Stomach (tissue), 19 donors: ENCODE measurements at places on chromosomes 16 and 17.

GRCh38 chr17:40457964-40458791 is 14.9 kb downstream of the IGFBP4 start:
- peak; percentile 62 for DNase-seq
- H3K27me3 ChIP-seq = no peaks in the 10 kb centered on the region
- no peak overlapping the region for H3K4me3 ChIP-seq
- H3K36me3 ChIP-seq = peaks cover 52% of the 10 kb centered on the region
- peaks cover 97% of the 10 kb centered on the region for H3K4me1 ChIP-seq
- peak overlapping the region; percentile 43 for H3K27ac ChIP-seq

- no peak overlapping the region for H3K4me3 ChIP-seq
- DNase-seq = no peak
- H3K4me1 ChIP-seq = no peaks in the 10 kb centered on the region
- H3K36me3 ChIP-seq = no peaks in the 10 kb centered on the region
These were observed 140.9 kb upstream of the WSB1 start for GRCh38 chr17:27153005-27153404.

DNA sequence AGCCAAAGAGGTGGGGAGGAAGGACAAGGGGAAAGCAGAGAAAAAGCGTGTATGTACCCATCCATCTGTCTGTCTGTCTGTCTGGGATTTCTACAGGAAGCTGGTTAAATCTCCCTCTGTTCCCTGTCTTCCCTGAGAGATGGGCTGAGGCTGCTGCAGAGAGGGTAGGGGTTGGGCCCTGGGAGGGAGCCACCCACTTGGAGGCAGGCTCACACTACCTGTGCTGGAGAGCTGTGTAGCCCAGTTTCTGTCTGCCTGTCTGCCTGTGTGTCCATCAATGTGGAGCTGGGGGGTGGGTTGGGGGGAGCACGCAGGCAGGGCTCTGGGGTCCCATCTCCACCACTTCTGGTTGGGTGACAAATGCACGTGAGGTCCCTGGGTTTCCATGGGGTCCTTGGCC is 18.6 kb upstream of the C17orf113 start:
- H3K27me3 ChIP-seq = peaks cover 45% of the 10 kb centered on the region
- H3K27ac ChIP-seq = no peak overlapping the region
- peaks cover 12% of the 10 kb centered on the region for H3K4me1 ChIP-seq
- H3K4me3 ChIP-seq = no peak overlapping the region
- no peaks in the 10 kb centered on the region for H3K36me3 ChIP-seq
- DNase-seq = no peak

DNA sequence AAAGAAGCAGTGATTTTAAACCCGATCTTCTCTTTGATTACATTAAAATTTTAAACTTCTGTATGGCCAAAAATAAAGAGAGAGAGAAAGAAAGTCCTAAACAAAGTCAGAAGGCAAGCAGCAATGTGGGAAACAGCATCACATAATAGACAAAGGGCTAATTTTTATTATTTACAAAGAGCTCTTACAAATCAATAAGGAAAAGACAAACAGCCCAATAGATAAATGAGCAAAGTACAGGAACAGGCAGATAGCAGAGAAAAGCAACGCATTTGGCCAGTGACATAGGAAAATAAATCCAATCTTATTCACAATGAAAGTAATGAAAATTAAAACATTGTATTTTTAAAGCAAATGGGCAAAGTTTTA is 93.1 kb downstream of the SALL1 start:
- H3K27ac ChIP-seq = no peak overlapping the region
- H3K27me3 ChIP-seq = no peaks in the 10 kb centered on the region
- no peak overlapping the region for H3K4me3 ChIP-seq
- DNase-seq = no peak
- no peaks in the 10 kb centered on the region for H3K36me3 ChIP-seq
- no peaks in the 10 kb centered on the region for H3K4me1 ChIP-seq

- no peak for DNase-seq
- peak overlapping the region; percentile 71 for H3K27ac ChIP-seq
- no peaks in the 10 kb centered on the region for H3K27me3 ChIP-seq
These were observed 9.2 kb downstream of the SNN start for GRCh38 chr16:11677451-11677951.

GRCh38 chr17:16446338-16446983 is 31.1 kb downstream of the TRPV2 start:
- H3K4me3 ChIP-seq = no peak overlapping the region
- DNase-seq = no peak
- peaks cover 39% of the 10 kb centered on the region for H3K4me1 ChIP-seq
- no peak overlapping the region for H3K27ac ChIP-seq
- H3K36me3 ChIP-seq = peaks cover 28% of the 10 kb centered on the region
- no peaks in the 10 kb centered on the region for H3K27me3 ChIP-seq

- no peaks in the 10 kb centered on the region for H3K27me3 ChIP-seq
- no peak overlapping the region for H3K27ac ChIP-seq
- H3K4me1 ChIP-seq = peaks cover 52% of the 10 kb centered on the region
- H3K36me3 ChIP-seq = no peaks in the 10 kb centered on the region
- DNase-seq = no peak
These were observed 20.6 kb downstream of the MAP2K4 start for GRCh38 chr17:12041312-12041711.

- H3K36me3 ChIP-seq = no peaks in the 10 kb centered on the region
- DNase-seq = peak; percentile 78
- H3K4me1 ChIP-seq = peaks cover 9% of the 10 kb centered on the region
- peak overlapping the region; percentile 93 for H3K4me3 ChIP-seq
These were observed 970 bp downstream of the EPN2 start for GRCh38 chr17:19238167-19238505.

DNA sequence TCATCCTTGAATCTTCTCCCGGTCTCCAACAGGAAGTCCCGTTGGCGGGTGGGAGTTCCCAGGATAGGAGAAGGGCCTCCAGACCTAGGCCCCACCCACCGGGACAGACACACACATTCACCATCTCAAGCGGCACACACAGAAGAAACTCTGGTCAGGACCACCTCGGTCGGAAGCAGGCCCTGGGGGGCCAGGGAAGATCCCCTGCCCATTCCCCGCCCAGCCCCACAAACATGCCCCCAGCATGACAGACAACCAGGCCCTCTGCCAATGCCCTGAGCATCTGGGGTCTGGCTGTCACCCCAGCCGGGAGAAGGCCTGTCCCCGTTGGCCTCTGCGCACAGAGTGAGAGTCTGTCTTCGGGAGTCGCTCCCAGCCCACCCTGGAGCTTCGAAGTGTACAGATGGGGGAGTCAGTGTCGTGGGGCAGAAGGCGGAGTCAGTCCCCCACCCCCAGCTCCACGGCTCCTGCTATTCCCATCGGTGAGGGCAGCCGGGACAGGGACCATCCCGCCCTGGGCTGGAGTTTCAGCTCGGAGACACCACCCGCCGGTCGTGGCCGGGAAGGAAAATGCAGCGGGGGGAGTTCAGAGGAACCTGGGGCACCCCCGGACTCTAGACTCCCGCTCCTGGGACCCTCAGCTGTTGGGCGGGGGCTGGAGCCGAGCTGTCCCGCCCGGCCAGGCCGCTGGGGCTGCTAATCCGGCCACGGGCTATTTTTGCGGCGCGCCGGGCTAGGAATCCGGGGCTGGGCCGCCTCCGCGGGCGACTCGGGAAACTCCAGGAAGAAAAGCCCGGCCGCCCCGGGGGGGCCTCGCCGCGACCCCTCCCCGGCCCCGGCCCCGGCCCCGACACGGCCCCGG is 660 bp downstream of the RHBDF1 start:
- H3K4me3 ChIP-seq = peak overlapping the region; percentile 73
- no peaks in the 10 kb centered on the region for H3K27me3 ChIP-seq
- no peaks in the 10 kb centered on the region for H3K36me3 ChIP-seq
- peaks cover 62% of the 10 kb centered on the region for H3K4me1 ChIP-seq

DNA sequence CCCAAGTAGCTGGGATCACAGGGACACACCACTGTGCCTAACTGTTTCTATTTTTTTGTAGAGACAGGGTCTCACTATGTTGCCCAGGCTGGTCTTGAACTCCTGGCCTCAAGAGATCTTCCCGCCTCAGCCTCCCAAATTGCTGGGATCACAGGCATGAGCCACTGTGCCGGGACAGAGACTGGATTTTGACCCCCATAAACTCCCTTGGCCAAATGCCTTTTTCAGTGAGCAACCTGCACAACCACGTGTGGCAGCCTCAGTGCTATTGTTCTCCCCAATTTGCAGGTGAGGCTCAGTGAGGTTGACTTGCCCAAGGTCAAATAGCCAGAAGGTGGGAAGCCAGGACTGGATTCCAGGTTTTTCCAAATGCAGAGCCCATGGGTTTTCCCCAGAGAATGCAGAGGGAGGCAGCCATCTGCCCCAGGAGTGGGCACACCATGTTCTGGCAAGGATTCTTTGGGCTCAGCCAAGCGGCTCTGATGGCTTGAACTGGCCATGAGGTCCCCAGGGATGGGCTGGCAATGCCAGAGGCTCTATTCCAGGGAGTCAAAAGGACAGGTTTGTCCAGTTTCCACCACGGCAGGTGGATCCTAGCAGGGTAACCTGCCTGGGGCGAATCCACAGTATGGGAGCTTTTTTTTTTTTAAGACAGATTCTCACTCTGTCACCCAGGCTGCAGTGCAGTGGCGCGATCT is 1.8 kb downstream of the IL27 start:
- no peak overlapping the region for H3K4me3 ChIP-seq
- H3K4me1 ChIP-seq = no peaks in the 10 kb centered on the region
- peaks cover 20% of the 10 kb centered on the region for H3K27me3 ChIP-seq
- no peak overlapping the region for H3K27ac ChIP-seq

DNA sequence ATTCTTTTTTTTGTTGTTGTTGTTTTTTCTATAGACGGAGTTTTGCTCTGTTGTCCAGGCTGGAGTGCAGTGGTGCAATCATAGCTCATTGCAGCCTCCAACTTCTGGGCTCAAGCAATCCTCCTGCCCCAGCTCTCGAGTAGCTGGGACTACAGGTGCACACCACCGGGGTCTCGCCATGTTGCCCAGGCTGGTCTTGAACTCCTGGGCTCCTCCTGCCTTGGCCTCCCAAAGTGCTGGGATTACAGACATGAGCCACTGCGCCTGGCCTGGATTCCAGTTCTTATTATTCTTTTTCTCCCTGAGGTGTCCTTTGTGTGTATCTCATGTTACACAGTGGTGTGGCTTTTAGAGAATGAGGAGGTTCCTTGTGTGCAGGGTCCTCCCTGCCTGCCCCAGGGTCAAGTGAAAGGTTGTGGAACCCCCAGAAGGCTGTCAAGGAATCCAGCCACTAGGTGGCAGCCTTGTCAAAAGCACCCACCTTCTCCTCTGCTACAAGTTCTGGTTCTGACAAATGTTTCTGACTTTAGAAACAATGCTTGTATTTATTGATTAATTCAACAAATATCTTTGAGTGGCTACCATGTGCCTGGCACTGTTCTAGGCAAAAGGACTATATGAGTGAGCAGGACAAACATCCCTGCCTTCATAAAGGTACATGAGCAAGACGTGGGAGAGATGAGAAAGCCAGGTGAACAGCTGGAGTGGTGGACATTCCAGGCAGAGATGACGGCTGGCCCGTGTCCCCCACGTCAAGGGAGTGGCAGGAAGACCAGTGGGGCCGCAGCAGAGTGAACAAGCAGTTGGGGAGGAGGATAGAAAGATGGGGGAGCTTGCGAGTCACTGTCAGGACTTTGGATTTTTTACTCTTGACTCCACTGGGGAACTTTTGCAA is 112.4 kb downstream of the SPECC1 start:
- no peaks in the 10 kb centered on the region for H3K27me3 ChIP-seq
- peaks cover 8% of the 10 kb centered on the region for H3K4me1 ChIP-seq
- H3K4me3 ChIP-seq = no peak overlapping the region
- no peak overlapping the region for H3K27ac ChIP-seq
- no peaks in the 10 kb centered on the region for H3K36me3 ChIP-seq

GRCh38 chr17:6286233-6286632 is 148.7 kb downstream of the AIPL1 start:
- H3K4me1 ChIP-seq = no peaks in the 10 kb centered on the region
- no peak overlapping the region for H3K4me3 ChIP-seq
- no peak overlapping the region for H3K27ac ChIP-seq
- H3K27me3 ChIP-seq = no peaks in the 10 kb centered on the region
- no peak for DNase-seq

- H3K4me3 ChIP-seq = no peak overlapping the region
- H3K27me3 ChIP-seq = no peaks in the 10 kb centered on the region
- no peaks in the 10 kb centered on the region for H3K36me3 ChIP-seq
- DNase-seq = no peak
These were observed 118.9 kb downstream of the PARN start for GRCh38 chr16:14510939-14511799.
